Calu3 (cell line): ENCODE measurements at places on chromosomes 11 and 22.
A peak's percentile ranks its signal among the peaks of the same experiment; 100 is the strongest.

DNA sequence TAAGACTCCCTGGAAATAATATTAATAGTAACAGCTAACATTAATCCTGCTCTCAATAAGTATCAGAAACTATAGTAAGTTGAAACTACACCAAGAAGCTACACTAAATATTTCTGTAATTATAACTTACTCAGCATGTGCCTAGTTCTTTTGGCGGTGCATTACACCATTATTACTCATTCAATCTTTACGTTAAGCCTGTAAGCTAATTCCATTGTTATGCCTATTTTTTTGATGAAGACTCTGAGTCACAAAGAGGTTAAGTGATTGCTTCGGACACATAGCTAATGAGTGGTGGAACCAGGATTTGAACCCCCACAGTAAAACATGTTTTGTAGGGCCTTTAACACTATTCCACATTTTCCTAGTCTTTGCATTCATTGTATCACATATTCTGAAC lies 111.6 kb downstream of the RASSF10 start:
- no peaks in the 10 kb centered on the region for H3K27me3 ChIP-seq
- DNase-seq = no peak
- H3K4me1 ChIP-seq = peaks cover 55% of the 10 kb centered on the region
- no peak overlapping the region for H3K27ac ChIP-seq

DNA sequence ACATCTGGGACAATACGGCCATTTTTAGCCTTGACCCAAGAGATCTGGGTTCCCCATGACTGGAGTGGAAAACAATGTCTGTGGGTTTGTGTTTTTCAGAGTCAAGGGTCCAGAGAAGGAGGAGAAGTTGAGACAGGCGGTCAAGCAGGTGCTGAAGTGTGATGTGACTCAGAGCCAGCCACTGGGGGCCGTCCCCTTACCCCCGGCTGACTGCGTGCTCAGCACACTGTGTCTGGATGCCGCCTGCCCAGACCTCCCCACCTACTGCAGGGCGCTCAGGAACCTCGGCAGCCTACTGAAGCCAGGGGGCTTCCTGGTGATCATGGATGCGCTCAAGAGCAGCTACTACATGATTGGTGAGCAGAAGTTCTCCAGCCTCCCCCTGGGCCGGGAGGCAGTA lies 15.7 kb downstream of the NNMT start:
- H3K36me3 ChIP-seq = peaks cover 36% of the 10 kb centered on the region
- DNase-seq = no peak
- no peaks in the 10 kb centered on the region for H3K27me3 ChIP-seq
- peaks cover 38% of the 10 kb centered on the region for H3K4me1 ChIP-seq
- H3K27ac ChIP-seq = no peak overlapping the region
- H3K4me3 ChIP-seq = no peak overlapping the region

GRCh38 chr11:1772270-1773130 lies 8.8 kb upstream of the CTSD start:
- peak overlapping the region; percentile 91 for H3K27ac ChIP-seq
- H3K4me3 ChIP-seq = peak overlapping the region; percentile 55
- H3K27me3 ChIP-seq = no peaks in the 10 kb centered on the region
- peak; percentile 83 for DNase-seq

DNA sequence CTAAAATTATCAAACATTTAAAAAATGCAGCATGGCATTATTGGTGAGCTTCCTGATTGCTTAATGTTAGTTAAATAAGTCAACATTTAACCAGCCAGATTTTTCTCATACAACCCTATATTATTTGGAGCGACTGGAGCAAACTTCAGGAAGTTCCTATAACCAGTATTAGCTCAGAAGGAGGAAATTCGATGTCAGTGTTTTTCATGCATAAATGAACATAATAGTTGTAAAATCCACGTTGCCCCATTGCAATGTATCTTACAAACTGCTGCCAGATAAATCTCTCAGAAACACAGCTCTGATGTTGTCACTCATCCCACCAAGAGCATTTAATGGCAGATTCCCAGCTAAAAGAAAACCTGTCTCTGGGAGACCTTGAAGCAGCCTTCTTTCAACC lies 278.5 kb downstream of the CASP12 start:
- H3K4me3 ChIP-seq = no peak overlapping the region
- peak overlapping the region; percentile 54 for H3K27ac ChIP-seq
- peaks cover 44% of the 10 kb centered on the region for H3K4me1 ChIP-seq
- no peaks in the 10 kb centered on the region for H3K36me3 ChIP-seq
- no peak for DNase-seq
- H3K27me3 ChIP-seq = no peaks in the 10 kb centered on the region

- H3K4me1 ChIP-seq = peaks cover 16% of the 10 kb centered on the region
- H3K36me3 ChIP-seq = peaks cover 30% of the 10 kb centered on the region
These were observed 7.2 kb downstream of the PRRG4 start for GRCh38 chr11:32836946-32837345.

- H3K4me3 ChIP-seq = no peak overlapping the region
- H3K27me3 ChIP-seq = no peaks in the 10 kb centered on the region
- peaks cover 60% of the 10 kb centered on the region for H3K36me3 ChIP-seq
- H3K4me1 ChIP-seq = peaks cover 13% of the 10 kb centered on the region
- DNase-seq = peak; percentile 57
These were observed 29.9 kb downstream of the SERPIND1 start for GRCh38 chr22:20803696-20804324.

- H3K27me3 ChIP-seq = no peaks in the 10 kb centered on the region
- H3K4me3 ChIP-seq = no peak overlapping the region
- no peaks in the 10 kb centered on the region for H3K36me3 ChIP-seq
- no peak overlapping the region for H3K27ac ChIP-seq
- DNase-seq = no peak
These were observed 78.4 kb downstream of the SIK3 start for GRCh38 chr11:117019871-117020270.

GRCh38 chr11:1751999-1752906 lies 1.9 kb upstream of the IFITM10 start:
- no peaks in the 10 kb centered on the region for H3K27me3 ChIP-seq
- no peak overlapping the region for H3K27ac ChIP-seq
- H3K4me1 ChIP-seq = no peaks in the 10 kb centered on the region
- H3K4me3 ChIP-seq = no peak overlapping the region
- no peak for DNase-seq

GRCh38 chr11:36292311-36292722 lies 3.1 kb upstream of the COMMD9 start:
- peaks cover 18% of the 10 kb centered on the region for H3K27me3 ChIP-seq
- H3K4me1 ChIP-seq = peaks cover 20% of the 10 kb centered on the region
- no peak overlapping the region for H3K27ac ChIP-seq
- DNase-seq = peak; percentile 21

DNA sequence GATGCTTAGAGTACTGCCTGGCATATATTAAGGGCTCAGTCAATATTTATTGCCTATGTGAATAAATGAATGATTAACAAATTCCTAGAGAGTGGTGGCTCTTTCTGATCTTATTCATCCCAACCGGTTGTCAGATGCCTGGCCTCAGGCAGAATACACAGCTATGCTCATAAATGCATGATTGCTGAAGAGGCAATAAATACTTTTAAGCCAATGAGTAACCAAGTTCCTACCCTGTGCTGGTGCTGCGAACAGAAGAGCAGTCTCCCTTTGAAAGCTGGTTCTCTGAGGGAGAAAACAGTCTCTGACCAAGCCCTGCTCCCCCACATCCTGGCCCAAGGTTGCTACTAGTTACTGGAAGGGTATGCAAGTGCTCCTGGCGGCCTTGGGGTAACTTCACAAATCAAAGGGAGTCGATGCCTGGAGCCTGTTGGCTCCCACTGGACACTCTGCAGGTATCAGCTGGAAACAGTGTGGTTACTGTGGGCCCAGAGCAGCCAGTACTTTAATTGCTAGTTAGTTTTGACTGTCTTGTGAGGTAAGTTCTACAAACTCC lies 2.8 kb downstream of the USH1C start:
- H3K36me3 ChIP-seq = peaks cover 12% of the 10 kb centered on the region
- no peak overlapping the region for H3K4me3 ChIP-seq
- DNase-seq = no peak
- peaks cover 9% of the 10 kb centered on the region for H3K27me3 ChIP-seq

GRCh38 chr11:19658344-19658743 lies 54.3 kb upstream of the NAV2 start:
- no peaks in the 10 kb centered on the region for H3K27me3 ChIP-seq
- no peak overlapping the region for H3K27ac ChIP-seq
- peaks cover 6% of the 10 kb centered on the region for H3K36me3 ChIP-seq
- DNase-seq = no peak
- H3K4me3 ChIP-seq = no peak overlapping the region
- peaks cover 31% of the 10 kb centered on the region for H3K4me1 ChIP-seq

DNA sequence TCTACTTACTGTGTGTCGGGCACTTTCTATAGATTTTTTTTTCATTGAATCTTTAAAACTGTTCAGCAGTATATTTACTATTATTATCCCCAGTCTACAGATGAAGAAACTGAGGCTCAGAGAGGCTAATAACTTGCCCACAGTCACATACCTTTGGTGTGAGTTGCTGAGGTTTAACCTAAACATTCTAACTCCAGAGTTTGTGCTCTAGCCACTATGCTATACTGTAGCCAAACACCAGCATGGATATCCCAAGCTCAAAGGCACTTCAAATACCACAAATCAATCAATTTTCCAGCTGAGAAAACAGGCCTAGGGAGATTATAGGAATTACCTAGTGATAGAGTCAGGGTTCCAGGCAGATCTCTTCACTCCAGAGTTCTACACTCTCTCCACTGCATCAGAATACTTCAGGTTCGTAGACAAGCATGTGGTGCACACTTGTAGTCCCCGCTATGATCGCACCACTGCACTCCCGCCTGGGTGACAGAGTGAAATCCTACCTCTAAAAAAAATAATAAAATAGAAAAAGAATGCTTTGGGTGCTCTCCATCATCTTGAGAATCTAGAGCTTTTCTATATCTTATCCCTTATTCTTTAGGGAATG lies 20.4 kb upstream of the UPB1 start:
- H3K27me3 ChIP-seq = no peaks in the 10 kb centered on the region
- H3K4me3 ChIP-seq = no peak overlapping the region
- no peak for DNase-seq
- peaks cover 17% of the 10 kb centered on the region for H3K4me1 ChIP-seq
- H3K27ac ChIP-seq = no peak overlapping the region
- H3K36me3 ChIP-seq = peaks cover 4% of the 10 kb centered on the region

DNA sequence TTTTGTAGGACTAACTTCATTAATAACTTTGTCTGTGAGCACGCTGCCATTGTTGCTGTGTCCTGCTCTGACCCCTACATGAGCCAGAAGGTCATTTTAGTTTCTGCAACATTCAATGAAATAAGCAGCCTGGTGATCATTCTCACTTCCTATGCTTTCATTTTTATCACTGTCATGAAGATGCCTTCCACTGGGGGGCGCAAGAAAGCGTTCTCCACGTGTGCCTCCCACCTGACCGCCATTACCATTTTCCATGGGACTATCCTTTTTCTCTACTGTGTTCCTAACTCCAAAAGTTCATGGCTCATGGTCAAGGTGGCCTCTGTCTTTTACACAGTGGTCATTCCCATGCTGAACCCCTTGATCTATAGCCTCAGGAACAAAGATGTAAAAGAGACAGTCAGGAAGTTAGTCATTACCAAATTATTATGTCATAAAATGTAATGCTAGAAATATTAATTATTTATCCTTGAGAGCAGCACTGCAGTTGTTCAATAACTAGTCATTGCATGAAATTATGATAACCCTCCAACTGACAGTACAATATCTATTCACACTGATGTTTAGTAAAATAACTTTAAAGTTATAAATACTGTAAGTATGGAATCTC lies 46.4 kb upstream of the OR5D13 start:
- no peaks in the 10 kb centered on the region for H3K4me1 ChIP-seq
- no peak overlapping the region for H3K4me3 ChIP-seq
- H3K27ac ChIP-seq = no peak overlapping the region
- no peaks in the 10 kb centered on the region for H3K27me3 ChIP-seq
- H3K36me3 ChIP-seq = no peaks in the 10 kb centered on the region

DNA sequence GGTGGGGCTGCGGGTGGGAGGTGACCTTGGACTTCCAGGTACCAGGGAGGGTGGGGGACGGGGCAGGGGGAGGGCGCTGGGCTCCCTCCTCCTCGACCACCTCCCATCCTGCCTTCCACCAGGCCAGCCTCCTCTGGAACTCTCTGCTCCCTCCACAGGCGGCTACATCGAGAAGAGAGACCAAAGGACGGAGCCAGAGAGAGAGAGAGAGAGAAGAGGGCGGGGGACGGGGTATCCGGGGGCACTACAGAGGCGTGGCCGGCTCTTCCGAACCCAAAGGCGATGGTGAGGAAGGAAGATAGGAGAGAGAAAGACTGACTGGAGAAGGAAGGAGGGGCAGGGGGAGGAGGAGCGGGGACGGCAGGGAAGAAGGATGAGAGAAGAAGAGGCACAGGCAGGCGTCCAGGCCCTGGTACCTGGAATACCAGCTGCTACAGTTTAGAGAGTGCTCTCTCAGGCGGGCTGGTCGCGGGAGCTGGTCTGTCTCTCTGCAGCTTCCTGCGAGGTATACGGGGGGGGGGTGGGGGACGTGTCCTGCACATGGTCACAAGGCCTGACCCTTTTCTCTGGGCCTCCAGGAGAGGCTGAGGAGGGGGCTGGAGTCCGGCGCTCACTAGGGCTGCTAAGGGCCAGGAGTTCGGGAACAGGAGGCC lies 38.0 kb downstream of the IGSF9B start:
- no peaks in the 10 kb centered on the region for H3K4me1 ChIP-seq
- no peak overlapping the region for H3K4me3 ChIP-seq
- H3K27me3 ChIP-seq = no peaks in the 10 kb centered on the region

GRCh38 chr22:46096051-46096450 lies 54.3 kb upstream of the PPARA start:
- DNase-seq = no peak
- H3K27ac ChIP-seq = no peak overlapping the region

- H3K27me3 ChIP-seq = no peaks in the 10 kb centered on the region
- H3K27ac ChIP-seq = peak within 1 kb of the TSS; percentile 89
- H3K36me3 ChIP-seq = peaks cover 91% of the 10 kb centered on the region
These were observed at the start of gene BARX2 for GRCh38 chr11:129375751-129376657. Gene BARX2 (plus strand): TSS chr11:129375848. CDS start chr11:129376036, 188 bp downstream.

- peaks cover 64% of the 10 kb centered on the region for H3K4me1 ChIP-seq
- H3K4me3 ChIP-seq = no peak overlapping the region
- no peaks in the 10 kb centered on the region for H3K27me3 ChIP-seq
These were observed 121.9 kb upstream of the OR9Q1 start for GRCh38 chr11:57901756-57902155.

DNA sequence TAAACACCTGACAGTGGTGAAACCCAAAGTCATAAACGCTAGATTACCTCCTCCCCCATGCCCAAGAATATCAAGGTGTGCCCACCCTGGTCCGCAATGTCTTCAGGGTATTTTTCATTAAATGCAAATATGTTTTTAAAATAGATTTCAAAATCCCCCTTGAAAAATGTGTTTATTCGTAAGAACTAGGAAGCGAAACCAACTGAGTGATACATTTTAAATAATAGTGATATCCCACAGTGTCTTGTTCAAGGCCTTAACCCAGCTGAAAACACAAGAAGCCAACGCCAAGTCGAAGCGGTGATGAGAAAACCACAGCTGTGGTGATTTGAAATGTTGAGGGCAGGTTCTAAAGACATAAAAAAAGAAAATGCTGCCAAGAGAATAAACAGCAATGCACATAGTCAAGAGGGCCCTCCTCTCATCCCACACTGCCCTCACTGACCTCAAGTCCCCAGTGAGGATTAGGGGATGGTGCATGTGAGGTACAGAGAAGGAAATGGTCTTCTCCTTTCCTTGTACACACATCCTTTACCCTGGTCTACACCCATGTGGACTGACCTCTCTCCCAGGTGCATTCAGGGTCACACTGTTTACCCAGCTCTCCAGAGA lies 25.5 kb downstream of the KCNJ1 start:
- H3K4me1 ChIP-seq = no peaks in the 10 kb centered on the region
- no peak overlapping the region for H3K27ac ChIP-seq
- DNase-seq = no peak
- no peak overlapping the region for H3K4me3 ChIP-seq
- peaks cover 2% of the 10 kb centered on the region for H3K27me3 ChIP-seq
- H3K36me3 ChIP-seq = no peaks in the 10 kb centered on the region

- DNase-seq = no peak
- H3K36me3 ChIP-seq = peaks cover 8% of the 10 kb centered on the region
- H3K27ac ChIP-seq = no peak overlapping the region
These were observed 7.3 kb upstream of the TP53AIP1 start for GRCh38 chr11:128949791-128950454.
